ENCODE measurements at places on chromosomes 11 and 22.

GRCh38 chr11:94866936-94867795 is 99.0 kb downstream of the AMOTL1 start:
- DNase-seq = no peak

GRCh38 chr11:57154739-57155138 is 27.0 kb upstream of the LRRC55 start:
- no peak for DNase-seq

- peak; percentile 51 for DNase-seq
Measured at GRCh38 chr22:37244922-37245722, 1.1 kb upstream of the RAC2 start.

DNA sequence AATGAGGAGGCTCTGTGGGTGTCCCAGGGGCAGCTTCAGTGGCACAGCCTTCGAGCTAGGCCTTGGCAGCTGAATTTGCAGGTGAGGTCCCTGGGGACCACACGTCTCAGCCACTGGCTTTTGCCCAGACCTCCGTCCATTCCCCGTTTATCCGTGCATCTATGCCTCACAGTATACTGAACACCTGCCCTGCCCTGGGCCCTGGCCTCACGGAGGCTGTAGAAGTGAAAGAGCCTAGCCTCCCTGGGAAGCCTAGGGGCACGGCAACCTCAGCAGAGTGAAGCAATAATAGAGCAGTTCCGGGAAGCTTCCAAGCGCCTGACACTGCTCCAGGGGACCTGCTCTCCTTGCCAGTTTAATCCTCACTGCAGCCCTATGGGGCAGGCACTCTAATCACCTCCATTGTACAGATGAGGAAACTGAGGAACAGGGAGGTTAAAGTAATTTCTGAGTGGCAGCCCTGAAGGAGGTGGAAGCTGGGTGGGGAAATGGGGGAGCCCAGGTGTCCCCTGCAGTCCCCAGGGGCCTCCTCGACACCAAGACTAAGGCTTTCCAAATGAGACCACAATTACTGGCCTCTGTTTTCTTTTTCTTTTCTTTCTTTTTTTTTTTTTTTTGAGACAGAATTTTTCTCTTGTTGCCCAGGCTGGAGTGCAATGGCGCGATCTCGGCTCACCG is 2.7 kb upstream of the NFAM1 start:
- DNase-seq = no peak

DNA sequence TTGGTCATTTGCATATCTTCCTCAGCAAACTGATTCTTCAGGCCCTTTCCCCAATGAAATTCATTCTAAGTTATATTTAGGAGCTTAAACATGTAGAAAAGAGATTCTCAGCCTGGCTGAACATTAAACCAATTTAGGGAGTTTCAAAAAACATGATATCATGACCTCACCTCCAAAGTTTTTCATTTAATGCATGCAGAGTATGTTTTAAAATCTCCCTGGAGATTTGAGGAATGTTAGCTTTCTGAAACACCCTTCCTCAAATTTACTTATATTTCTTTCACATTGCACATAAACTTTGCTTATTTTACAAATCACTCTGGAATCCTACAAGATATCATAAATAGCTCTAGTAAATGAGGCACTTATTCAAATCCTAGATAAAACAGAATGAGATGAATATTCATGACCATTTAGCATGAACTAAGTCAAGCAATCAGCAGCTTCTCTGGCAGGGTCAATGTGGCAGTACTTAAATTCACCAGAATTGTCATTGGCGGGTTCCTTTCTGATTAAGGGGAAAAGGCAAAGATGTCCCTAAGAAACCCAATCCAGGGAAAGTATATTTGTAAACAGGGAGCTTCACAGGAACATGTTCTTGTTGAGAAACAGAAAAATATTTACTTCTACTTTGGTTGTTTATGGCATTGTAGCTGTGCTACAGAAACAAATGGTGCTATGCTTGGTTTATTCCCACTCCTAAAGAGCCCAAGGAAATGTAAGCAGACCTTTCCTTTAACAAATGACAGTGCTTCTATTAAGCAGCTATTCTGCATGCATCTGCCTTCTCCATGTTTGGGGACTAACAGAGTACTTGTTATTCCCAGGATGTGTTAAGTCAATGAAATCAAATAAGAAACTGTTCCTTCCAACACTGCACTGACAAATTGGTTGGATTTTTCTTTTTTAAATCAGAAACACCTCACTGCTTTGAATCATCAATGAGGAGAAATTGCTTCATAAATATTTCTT is 162.3 kb downstream of the C11orf87 start:
- no peak for DNase-seq

- DNase-seq = no peak
Measured at GRCh38 chr11:19519912-19520641, 192.6 kb upstream of the NAV2 start.

GRCh38 chr22:48275412-48275811 is 1513.0 kb downstream of the TBC1D22A start:
- DNase-seq = no peak

GRCh38 chr11:120028181-120028896 is 109.6 kb downstream of the TRIM29 start:
- no peak for DNase-seq

Data from common myeloid progenitor, CD34-positive (primary cell).